ENCODE measurements at places on chromosomes 2 and 18.

- no peak for DNase-seq
Measured at GRCh38 chr2:65700720-65701119, 268.3 kb upstream of the SPRED2 start.

GRCh38 chr2:58479535-58480140 is 238.5 kb upstream of the FANCL start:
- no peak for DNase-seq

DNA sequence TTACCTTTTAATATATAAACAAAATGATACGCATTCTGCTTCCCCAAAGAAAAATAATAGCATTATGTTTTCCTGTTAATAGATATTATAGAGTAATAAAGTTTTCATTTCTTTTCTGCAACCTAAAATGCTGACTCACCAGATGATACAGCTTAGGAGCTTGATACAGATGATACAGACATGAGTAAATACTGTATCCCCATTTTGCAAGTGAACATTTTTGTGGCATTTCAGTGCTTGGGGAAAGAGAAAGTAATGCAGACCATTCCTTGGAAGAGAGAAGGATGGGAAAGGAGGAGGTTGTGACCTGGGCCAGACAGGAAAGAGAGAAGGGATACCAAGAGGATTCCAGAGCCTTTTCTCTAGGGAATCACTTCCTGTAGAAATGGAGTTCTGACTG is 97.5 kb upstream of the FSHR start:
- DNase-seq: no peak

GRCh38 chr2:232543928-232544631 is 4.6 kb downstream of the CHRNG start:
- DNase-seq: no peak

- DNase-seq: no peak
Measured at GRCh38 chr18:9642799-9643462, 28.6 kb upstream of the PPP4R1 start.

DNA sequence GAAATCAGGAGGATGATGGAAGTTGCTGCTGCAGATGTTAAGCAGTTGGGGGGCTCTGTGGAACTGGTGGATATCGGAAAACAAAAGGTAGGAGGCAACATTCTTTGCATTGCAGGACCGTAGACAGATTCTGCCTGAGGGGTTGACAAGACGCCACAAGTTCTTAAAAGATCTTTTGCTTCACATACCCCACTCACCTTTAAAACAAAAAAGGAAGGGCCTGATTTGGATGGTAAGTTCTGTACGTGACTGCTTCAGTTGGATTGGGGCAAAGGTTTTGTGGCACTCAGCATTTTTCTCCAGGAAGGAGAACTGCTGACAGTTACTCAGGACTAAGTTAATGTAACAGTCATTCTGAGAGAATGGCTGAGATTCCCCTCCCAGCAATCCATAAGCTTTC is 5.2 kb downstream of the CNDP2 start:
- DNase-seq: no peak

DNA sequence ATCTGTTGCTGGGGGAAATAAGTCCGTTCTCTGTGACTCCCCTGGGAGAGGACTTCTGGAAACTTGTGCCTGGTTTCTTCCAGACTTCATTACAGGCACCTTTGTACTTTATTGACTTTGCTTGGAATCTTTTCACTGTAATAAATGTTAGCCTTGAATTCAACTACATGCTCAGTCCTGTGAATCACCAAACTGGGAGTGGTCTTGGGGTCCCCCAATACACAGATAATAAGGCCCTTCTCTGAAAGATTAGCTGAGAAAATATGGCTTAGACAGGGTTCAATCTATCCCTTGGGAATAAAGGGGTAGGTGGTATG is 48.7 kb upstream of the KIDINS220 start:
- no peak for DNase-seq

DNA sequence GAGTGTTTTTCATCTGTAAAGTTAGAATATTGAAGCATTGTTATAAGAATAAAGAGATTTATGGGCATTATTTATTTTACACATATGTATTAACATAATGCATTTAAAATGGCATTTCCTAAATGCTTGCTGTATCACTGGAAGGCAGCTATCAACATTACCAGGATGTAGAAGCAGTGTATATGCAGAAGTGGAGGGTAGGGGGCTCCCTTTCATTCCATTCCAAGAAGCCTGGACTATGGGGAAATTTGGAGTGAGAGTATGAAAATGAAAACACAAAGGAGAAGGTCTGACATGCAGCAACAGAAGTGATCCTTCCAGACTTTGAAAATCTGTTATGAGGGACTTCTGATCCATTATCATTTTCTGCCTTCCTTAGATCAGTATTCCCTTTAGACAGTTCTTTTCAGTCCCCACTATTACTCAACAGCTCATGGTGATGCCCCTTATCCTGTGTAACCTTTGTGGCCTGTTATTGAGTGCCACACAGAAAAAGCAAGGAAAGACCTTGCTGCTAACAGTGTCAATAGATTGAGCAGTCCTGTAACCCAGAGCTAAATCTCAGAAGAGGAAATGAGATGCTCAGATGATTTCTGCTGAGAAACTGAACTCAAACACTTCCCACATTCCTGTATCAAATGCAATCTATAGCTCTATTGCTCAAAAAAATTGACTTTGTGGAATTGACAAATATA is 216.6 kb downstream of the HNMT start:
- no peak for DNase-seq

- no peak for DNase-seq
Measured at GRCh38 chr2:219688560-219689445, 61.4 kb downstream of the SLC4A3 start.

DNA sequence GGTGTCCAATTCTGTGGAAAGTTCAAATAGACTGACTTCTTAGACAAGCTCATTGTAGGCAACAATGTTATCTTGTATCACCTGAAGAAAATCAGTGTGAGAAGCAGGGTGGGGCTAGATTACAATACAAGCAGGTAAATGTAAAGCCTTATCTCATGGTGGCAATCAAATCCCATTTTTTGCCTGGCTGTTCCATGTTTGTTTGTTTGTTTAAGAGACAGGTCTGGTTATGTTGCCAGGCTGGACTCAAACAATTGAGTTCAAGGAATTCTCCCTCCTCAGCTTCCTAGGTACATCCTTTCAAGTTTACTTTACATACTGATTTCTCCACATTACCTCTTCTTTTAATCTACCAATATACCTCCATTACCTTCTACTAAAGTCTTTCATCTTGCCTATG is 464.6 kb downstream of the LRP1B start:
- no peak for DNase-seq

GRCh38 chr2:88071365-88071764 is 3.7 kb downstream of the SMYD1 start:
- no peak for DNase-seq

GRCh38 chr2:160299540-160299939 is 99.5 kb upstream of the ITGB6 start:
- no peak for DNase-seq

- no peak for DNase-seq
Measured at GRCh38 chr2:25473131-25473530, 131.4 kb upstream of the DNMT3A start.

DNA sequence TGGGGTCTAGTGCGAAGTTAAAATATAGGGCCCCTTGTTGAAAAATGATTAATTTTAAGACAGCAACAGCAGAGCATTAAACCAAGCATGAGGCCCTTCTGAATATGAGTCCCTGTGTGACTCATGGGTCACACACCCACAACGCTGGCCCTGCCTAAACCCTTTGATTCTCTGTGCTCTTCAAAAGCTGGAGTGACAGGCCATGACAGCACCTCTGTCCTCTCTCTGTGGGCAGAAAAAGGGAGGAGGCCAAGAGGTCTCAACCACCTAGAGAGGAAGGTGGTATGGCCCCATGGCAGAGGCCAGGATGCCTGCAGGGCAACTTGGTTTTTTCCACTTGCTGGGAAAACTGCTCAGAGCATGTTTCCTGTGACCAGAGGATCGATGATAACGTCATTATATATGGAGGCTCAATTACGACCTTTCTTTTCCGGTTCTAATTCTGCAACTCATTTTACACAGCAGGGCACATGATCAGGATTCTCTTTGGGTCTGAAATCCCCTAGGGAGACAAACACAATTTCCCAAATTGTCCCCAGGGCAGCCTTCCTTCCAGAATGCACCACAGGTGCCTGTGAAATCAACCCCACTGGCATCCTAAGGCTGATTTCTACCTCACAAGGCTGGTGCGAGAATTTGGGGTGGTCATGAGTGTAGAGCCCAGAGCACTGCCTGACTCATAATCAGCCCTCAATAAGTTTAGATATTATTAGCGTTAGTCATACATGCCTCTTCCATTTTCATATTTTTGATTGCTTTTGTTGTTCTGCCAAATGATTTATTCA is 102.0 kb upstream of the PPP1CB start:
- peak; percentile 30 for DNase-seq

DNA sequence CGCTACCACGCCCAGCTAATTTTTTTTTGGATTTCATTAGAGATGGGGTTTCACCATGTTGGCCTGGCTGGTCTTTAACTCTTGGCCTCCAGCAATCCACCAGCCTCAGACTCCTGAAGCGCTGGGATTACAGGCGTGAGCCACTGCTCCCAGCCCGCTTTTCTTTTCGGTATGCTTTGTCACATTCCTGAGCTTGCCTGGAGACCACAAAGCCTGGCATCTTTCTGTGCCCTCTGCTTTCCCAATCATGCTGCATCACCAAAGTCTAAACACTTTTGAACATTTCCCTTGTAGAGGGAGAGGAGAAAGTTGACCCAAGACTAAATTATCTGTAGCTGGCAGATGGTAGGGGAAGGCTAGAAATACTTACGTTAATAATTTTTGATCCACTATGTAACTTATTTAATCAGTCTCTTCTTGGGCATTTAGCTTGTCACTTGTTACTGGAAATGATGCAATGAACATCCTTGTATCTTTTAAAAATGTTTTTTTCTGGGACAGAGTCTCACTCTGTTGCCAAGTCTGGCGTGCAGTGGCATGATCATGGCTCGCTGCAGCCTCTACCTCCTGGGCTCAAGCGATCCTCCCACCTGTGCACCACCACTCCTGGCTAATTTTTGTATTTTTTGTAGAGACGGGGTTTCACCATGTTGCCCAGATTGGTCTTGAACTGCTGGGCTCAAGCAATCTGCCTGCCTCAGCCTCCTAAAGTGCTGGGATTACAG is 2.7 kb upstream of the NPC1 start:
- no peak for DNase-seq

DNA sequence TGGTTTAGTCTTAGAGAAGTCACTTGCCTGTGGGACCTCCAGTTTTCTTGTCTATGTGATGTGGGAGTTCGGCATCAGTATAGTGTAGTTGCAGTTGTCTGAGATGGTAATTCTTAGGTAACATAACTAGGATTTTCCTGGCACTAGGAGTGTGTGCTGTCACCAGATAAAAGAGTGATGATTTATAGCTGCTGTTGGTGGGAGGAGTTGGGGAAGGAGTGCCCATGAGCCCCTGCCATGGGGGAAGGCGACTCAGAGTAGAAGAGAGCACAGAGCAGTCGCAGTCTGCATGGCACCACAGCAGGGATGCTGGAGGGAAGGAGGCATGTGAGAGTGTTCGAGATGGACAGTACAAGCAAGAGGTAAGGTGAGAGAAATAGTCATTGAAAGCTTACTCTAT is 38.7 kb downstream of the ATP9B start:
- no peak for DNase-seq

DNA sequence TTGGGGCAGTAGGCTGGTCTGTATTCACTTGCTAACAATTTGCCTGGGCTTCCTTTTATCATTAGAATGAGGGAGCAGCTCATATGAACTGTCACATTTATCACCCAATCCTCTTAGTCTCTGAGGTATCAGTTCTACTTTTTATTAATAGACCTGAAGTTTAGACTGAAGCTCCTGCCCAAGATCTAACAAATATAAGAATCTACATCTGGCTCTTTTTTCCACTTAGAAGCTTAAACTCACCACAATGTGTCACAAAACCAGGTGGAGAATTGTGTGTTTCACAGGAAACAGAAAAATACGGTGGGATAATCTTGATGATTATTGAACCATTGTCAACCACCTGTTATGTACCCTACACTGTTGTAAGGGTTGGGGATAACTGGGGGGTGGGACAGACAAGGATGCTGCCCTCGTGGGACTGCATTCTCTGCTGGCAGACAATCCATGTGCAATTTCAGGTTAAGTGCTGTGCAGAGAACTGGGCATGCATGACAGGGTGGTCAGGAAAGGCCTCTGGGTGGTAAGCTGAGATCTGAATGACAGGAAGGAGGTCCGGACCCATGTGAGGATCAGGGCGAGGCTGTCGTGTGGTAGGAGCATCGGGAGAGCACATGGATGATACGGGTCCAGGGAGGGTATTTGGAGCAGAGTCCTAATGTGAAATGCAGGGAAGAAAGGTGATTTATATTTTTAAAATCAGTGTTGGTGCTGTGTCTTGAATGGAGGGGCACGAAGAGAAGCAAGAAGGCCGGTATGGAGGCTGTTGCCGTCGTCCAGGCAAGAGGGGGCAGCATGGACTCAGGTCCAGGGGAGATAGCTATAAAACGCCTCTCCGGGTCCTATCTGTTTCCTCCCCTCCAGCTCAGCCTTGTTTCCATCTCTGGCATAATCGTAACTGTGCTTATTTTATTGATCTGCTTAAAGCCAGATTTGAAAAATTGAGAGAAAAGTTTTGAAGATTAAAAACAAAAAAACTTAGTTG is 17.6 kb downstream of the MYL12B start:
- no peak for DNase-seq

- no peak for DNase-seq
Measured at GRCh38 chr2:9095226-9095625, 91.7 kb upstream of the MBOAT2 start.

DNA sequence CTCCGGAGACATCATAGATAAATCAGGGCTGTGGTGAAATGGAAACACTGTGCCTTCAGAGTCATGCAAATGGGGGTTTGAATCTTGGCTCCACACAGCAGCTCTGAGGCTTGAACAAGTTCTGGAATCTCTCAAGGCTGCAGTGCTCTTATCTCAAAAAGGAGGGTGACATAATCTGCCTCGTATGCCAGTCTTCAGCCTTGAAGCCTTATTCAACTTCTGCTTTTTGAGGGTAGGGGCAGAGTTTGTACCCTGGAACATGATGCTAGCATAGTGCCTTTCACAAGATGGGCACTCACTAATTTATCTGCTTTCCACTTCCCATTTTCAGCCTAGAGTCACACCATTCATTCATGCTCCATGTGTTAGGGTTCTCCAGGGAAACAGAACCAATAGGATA is 42.3 kb downstream of the GATA6 start:
- no peak for DNase-seq

GRCh38 chr18:35430721-35431373 is 53.7 kb upstream of the ZNF396 start:
- DNase-seq: no peak

DNA sequence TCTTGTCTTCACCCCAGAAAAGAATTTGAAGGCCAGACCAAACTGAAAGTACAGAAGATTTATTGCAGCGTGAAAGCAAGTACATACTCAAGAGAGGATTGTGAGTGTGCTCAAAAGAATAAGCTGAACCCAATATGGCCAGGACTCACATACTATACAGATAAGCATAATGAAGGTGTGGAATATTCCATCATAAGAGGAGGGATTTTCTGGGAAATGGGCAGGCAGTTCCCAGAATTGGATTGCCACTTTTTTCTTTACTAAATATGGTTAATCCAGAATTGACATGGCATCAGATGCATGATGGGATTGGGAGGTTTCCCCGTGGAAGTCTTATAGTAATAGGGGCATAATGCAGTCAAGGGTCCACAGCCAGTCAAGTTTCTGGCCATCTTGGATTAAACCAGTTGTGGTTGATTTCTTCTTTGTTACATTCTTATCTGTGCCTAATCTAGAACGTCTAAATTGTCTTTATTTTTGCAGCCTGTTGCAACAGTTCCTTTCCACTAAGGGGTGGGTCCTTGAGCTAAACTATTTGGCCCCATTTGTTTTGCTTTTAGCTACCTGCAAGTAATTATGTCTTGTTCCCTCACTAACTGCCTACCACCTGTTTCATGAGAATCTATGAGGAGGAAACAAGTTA is 9.0 kb downstream of the SP140L start:
- DNase-seq: no peak
